ENCODE measurements at places on chromosomes 12 and 14.

GRCh38 chr12:68951652-68952051, 18.7 kb upstream of the CPM start:
- DNase-seq, result no peak

GRCh38 chr12:92859650-92860386, 69.3 kb downstream of the EEA1 start:
- peak; percentile 89 for DNase-seq

GRCh38 chr14:30799933-30800332, 74.4 kb upstream of the COCH start:
- DNase-seq, result no peak

DNA sequence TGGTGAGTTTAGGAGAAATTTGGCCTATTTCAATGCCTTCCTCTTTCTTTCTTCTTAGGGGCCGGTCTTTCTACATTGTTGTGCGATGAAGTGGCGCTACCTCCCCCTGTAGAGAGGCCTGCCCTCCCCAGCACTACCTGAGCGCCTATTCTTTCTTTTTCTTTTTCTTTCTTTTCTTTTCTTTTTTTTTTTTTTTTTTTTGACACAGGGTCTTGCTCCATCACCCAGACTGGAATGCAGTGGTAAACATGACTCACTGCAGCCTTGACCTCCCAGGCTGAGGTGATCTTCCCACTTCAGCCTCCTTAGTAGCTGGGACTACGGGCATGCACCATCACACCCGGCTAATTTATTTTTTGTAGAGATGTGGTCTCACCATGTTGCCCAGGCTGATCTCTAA, 136.1 kb upstream of the MAX start:
- DNase-seq, result no peak

- DNase-seq, result no peak
These were observed 455.5 kb downstream of the AEBP2 start for GRCh38 chr12:19894803-19895202.

DNA sequence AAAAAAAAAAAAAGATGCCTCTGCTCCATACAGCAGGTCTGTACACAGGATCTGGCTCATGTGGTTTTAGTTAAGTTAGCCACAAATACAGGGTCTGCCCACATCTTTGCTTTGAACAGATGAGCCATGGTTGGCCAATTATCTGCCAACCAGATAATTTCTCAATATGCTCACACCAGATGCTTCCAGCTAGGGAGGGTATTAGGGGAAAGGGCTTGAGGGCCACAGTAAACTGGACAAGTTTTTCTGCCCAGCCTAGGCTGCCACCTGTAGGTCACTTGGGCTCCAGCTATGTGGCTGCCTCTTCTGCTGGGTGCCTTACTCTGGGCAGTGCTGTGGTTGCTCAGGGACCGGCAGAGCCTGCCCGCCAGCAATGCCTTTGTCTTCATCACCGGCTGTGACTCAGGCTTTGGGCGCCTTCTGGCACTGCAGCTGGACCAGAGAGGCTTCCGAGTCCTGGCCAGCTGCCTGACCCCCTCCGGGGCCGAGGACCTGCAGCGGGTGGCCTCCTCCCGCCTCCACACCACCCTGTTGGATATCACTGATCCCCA, 776 bp downstream of the RDH5 start:
- DNase-seq, result no peak

DNA sequence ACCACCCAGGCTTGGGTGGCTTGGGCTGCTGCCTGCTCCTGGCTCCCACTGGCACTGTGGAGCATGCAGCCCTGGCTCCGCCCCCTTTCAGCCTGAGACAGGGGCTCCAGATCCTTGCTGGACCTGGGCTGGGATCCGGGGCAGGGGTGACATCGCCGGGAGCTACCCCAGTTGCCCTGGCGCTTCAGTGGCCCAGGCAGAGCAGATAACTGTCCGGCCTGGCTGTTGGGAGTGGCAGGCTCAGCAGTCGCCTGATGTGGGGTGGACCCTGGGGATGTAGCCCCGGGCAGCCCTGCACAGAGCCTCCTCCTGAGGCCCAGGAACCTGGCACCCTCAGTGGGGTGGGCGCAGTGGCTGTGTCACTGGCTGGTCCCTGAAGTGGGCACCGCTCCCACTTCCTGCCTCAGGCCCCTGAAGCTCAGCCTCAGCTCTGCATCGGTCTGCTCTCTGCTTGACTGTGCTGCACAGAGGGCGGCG, 57.9 kb downstream of the FUT8 start:
- DNase-seq, result no peak

GRCh38 chr12:42326541-42327226, 717 bp downstream of the PPHLN1 start:
- peak; percentile 36 for DNase-seq

DNA sequence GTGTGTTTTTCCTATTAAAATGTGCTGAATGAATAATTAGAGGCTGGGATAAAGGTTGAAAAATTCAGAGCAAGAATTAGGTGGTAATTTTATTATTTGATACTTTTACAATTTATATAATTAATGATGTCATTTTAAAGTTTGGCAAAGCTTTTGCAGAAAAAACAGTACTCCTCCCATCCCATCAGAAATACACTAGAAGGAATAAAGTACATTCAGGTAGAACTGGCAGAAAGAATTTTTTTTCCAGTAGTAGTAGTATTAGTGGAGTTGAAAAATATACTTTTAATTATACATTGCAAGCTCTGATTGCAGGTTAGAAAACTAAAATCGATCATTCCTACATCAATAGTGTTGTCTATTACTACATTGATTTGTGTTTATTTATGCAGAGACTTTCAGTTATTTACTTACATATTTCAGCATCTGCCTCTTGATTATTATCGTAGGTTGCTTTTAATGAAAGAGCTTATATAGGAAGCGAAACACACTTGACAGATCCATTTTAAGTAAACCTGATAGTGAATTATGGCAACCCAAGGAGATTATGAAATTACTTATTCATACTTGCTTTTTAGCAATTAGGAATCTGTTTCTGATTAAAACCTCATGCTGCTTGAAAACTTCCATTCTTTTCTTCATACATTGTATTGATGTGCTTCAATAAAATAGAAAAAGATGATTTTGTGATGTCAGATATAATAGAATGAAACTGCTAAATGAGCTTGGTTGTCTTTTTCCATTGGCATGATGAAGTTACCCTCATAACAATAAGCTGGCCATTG, 10.1 kb downstream of the FOXG1 start:
- no peak for DNase-seq

- DNase-seq, result no peak
These were observed 41.0 kb upstream of the NPAS3 start for GRCh38 chr14:32897698-32898064.

DNA sequence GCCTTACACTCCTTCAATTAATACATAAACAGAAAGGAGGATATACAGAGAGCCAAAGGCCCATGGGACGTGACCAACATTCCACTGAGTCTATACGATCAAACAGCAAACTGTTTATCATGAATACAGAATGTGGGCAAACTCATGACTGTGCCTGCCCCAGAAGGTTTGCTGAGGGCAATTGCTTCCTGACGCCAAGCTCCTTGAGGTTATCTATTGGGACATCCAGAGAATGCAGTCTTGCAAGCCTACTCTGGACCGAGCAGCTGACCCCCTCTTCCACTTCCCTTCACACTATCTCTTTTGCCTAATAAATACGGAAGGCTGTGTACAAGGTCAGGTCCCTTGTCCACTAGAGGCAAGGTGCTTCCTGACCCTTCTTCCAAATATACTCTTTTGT, 18.5 kb upstream of the SLC10A1 start:
- no peak for DNase-seq

DNA sequence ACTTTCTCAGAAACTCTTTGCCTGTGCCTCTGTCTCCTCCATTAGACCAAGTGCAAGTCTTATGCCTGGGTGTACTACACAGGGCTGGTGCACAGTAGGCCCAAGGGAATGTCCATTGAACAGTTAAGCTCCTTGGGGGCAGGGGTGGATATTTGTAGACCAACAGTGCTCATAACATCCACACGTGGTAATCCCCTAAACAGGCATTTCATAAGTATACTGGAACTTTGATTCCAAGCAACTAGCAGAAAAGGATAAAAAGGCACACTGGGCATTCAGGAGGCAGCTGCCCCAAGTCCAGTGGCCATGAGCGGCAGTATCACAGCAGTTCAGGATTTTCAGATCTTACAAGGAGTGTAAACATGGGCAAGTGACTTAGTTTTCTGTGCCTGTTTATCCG, 16.8 kb downstream of the NUAK1 start:
- DNase-seq, result no peak

DNA sequence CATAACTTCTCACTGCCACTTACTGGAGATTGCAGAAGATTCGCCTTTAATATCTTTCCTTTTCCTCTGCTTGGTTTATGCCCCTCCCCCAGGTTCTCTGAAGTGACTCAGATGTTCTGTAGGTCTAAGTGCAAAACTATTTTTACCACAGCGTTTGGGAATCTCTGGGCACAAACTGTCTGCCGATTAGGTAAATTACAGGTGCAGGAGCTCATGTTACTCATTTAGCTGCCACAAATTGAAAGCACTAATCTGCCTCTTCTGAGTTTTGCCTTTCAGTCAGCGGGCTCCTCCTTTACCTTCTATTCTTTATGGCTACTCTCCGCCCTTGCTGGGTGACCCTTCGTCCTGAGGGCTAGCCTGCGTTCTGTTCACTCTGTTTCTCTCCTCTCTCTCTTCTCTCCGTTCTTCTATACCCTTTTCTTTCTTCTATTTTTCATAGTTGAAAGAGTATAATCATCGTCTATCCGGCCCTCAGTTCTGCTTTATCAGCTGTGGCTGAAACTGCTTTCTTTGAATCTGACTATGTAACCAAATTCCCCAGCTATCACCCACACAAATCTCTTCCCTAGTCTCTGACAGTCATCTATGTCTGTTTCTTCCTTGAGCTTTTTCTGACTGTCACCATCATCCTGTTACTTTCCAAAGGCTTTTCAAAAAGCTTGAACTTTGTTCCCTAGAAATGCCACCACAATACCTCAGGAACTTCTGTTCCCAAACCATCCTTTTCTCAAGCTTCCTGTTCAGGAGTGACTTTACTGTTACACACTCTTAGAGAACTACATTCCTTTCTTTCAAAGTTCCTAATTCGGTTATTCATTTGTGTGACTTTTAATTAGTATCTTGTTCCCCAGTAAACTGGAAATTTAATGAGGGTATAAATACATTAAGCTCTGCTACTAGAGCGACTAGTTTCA, 4.3 kb upstream of the MYF6 start:
- peak; percentile 1 for DNase-seq

DNA sequence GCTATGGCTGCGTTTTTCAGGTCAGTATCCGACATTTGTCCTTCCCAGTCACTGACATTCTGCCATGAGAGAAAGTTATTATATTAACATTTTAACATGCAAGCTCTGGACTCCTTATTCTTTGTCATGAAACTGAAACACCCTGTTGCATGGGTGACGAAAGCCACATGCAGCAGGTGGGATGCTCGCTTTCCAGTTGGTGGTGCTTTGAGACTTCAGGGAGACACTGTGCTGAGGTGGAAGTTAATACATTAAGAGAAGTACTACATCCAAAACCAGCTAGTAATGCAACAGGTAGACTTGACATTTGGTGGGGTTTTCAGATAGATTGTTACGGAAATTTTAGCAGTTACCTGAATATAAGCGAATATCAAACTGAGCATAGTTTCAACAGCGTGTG, 32.8 kb upstream of the AMN start:
- no peak for DNase-seq

DNA sequence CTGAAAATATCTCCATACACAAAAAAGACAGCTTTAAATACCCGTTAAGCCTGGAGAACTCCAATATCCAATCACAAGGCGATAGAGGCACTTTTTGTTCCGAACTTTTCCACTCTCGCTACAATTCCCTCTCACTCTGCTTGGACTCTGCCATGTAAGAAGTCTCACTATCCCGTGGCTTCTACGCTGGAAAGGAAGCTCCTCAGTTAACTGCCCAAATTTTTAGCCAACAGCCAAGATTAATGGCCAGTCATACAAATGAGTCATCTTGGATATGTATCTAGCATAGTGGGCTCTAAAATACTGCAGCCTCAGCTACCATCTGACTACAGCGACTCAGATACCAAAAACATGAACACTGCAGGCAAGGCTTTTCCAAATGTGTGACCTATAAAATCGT, 45.5 kb upstream of the RERGL start:
- DNase-seq, result no peak

DNA sequence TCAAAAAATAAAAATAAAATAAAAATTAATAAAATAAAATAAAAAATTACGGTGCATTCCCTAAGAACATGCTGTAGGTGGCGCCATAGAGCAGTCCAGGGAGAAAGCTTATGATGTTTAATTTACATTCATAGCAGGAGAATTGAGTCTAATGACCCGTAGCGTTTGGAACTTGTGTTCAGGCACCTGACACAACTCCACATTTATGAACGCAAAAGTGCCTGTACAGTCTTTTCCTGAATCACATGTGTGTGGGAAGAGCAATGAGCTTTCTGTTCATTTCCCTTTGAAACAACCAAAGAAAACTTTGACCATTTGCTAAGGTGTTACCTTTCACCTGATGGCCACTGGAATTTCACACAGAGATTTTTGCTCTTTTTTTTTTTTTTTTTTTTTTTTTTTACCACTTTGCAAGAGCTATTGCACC, 60.6 kb upstream of the KCNA1 start:
- peak; percentile 9 for DNase-seq

DNA sequence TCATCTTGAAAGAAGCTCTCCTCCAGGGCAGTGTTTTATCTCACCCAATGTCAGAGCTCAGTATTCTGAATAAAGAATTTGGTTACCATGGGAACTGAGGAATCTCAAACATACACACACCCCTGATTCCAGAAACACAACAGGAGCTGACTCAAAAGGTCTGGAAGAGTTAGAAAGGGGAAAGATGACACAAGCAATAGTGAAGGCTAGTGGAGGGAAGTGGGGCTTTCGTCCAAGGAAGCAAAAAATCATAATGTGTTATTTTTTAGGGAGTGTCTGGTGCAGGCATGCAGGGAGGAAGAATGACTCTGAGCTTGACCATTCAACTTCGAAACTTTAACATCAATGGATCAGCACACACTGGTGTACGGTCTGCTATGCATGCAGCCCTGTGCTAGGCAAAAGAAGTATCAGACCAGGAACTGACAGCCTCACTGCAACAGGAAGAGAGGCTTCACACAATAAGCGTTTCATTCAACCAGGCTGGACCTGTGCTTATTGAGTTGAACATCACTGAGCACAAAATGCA, 20.3 kb downstream of the HEBP1 start:
- no peak for DNase-seq
